ENCODE measurements at places on chromosomes 3 and 15.

GRCh38 chr3:170528726-170529125 is 57.1 kb downstream of the SLC7A14 start:
- DNase-seq, result no peak

DNA sequence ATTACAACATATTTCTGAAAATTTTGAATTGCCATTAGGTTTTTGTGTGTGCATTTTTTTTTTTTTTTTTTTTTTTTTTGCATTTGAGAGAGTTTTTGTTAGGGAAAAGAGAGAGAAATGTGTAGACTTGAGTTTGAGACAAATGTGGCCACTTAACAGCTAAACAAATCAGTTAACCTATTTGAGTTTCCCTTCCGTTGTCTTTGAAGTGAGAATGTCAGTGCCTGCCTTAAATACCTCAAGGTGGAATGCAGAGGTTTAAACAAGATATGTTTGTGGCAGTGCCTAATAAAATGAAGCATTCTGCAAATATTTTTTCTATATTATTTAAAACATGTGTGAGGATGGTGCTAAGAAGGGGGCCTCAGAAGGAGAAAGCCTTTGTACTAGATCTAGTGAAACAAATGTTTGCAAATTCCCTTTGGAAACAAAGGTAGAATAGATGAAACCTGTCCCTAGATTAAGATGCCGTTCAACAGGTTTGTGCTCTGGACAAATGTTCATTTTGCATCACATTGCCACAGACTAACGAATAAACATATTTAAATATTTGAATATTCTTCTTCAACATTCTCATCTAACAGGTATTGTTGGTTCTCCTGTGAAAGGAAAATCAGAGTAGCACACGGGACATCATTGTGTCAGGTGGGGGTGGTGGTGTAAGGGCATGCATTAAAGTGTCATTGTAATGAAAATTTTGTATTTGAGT is 80.7 kb downstream of the SATB1 start:
- DNase-seq, result no peak

DNA sequence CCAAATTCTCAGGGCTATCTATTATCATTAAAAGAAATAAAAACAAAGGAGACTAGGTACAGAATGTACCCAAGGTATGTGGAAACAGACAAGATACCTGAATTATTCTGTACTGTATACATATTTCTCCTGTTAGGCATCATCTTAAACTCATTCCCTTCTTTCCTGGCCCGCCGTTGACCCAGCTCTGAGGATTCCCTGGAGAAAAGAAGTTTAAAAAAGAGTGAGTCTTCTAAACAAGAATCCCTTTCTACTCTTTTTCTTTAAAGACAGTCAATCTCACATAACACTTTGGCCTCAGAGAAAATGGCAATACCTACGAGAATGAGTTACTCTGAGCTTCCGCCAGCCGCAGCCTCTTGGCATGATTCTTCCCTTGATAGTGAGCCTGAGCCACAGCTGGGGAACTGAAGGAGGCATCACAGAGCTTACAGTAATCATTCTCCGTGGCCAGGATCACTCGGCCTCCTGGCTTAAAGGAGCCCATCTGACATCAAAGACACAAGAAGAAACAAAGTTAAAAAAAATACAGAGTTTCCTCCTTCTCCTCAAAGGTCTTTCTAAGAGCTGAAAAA is 44.2 kb downstream of the ZMAT3 start:
- no peak for DNase-seq

GRCh38 chr3:17967111-17967510 is 224.7 kb upstream of the TBC1D5 start:
- DNase-seq, result no peak

- no peak for DNase-seq
Measured at GRCh38 chr3:52454938-52455282, 494 bp upstream of the NISCH start.

GRCh38 chr3:16290007-16290826 is 25.2 kb downstream of the OXNAD1 start:
- DNase-seq, result no peak

All from ascending aorta (tissue), 2 donors.